ENCODE measurements at places on chromosomes 4 and X.

DNA sequence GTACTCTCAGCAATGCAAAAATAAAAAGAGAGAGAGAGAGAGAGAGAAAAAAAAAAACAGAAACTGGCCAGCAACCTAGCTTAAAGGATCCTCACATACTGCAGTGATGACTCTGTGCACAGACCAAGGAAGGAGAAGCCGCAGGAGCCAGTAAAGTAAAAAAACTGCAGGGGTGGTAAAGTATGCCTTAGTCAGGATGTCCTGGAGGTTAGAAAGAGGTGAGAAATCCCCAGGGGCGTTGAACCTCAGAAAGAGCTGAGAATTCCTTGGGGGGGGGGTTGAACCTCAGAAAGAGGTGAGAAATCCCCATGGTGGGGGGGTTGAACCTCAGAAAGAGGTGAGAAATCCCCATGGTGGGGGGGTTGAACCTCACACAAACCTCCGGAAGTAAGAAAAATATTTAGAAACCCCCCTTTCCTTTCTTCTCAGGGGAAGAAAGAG is 48.0 kb downstream of the MAGEA9 start:
- no peak for DNase-seq

DNA sequence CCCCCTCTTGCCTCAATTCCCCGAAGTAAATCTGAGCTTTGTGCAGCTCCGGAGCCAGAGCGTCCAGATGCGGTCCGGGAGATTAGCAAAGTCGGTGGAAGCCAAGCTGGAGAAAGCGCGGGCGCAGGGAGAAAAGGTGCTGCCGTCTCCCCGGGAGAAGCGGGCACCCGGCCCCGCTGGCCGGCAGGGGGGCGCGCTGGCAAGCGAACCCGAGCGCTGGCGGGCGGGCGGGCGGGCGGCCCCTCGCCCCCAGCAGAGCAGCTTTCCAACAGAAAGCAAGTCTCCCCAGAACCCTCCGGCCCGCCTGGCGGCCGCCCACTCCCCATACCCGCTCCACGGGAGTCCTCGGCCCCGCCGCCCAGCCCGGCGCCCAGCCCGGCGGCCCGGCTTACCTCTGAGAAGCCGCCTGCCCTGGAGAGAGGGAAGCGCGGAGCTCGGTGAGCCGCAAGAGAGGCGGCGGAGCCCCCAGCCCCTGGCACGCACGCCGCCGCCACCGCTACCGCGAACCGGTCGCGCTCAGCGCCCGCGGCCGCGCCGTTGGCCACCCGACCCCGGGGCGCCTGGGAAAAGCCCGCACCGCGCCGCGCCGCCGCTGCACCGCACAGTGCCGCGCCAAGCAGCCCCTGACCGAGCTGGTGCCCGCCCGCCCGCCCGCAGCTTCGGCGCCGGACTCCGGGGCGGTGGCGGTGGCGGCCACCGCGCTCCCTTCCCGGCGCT is 529 bp upstream of the CITED1 start:
- no peak for DNase-seq

GRCh38 chrX:18890049-18890381 is 93.9 kb downstream of the PHKA2 start:
- DNase-seq, result no peak

DNA sequence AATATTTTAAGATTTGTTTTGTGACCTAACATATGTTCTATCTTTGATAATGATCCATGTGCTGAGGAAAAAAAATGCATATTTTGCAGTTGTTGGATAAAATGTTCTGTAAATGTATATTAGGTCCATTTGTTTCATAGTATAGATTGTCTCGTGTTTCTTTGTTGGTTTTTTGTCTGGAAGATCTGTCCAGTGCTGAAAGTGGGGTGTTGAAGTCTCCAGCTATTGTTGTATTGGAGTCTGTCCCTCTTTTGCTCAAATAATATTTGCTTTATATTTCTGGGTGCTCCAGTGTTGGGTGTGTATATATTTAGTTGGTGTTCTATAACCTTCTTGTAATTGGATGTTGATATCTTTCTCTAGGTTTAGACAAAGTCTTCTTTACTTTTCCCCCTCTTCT is 53.2 kb upstream of the FRMPD3 start:
- DNase-seq, result no peak

GRCh38 chr4:105014234-105014633 is 132.4 kb upstream of the TET2 start:
- DNase-seq, result no peak

DNA sequence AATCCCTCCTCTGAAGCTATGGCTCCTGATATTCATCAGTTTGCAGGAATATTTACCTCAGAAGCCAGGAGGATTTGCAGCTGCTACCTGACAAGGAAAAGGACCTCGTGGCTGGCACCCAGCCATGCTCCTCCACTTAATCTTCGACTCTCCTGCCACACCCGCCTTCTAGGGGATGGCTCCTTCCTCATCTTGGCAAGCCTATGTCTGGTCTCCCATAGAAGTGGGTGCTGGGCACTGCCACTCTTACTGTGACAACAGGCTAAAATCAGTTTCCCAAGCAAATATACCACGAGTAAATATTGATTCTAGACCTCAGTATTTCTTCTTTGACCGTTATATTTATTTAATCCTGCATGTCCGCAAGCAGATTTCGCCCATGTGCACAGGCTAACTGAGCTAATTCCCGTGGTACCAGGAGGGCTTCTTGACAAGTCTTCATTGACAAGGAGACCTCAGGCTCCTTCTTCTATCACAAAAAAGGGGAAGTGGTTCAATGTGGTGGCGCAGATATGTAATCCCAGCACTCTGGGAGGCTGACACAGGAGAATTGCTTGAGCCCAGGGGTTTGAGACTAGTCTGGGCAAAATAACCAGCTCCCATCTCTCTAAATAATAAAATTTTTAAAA is 52.6 kb upstream of the DCTD start:
- no peak for DNase-seq
